ENCODE measurements at places on chromosomes 7 and 10.
A peak's percentile ranks its signal among the peaks of the same experiment; 100 is the strongest.

DNA sequence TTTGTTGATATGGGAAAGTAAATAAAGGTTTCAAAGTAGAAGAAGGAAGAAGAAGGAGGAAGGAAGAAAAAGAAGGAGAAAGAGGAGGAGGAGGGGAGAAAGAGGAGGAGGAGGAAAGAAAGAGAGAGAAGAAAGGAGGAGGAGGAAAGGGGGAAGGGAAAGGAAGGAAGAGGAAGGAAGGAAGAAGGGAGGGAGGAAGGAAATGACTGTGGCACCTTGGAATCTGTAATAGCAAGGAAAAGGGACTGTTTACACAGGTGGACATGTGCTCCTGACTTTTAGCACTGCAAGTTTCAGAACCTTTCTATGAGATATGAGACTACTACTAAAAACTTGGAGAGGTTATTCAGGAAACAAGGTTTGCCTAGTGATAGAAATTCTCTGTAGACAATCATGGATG is 153.2 kb downstream of the BTAF1 start:
- ATAC-seq = no peak

DNA sequence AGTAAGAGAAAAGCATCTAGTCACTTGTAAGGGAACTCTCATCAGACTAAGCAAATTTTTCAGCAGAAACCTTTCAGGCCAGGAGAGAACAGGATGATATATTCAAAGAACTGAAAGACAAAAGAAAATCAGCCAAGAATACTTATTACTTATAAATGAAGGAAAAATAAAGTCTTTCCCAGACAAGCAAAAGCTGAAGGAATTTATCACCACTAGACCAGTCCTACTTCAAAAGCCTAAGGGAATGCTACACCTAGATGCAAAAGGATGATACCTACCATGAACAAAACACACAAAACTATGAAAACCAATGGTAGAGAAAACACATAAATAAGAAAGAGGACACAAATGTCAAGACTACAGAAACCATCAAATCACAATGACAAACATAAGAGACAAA is 126.6 kb upstream of the ABCB5 start:
- ATAC-seq = no peak

- peak; percentile 62 for ATAC-seq
Measured at GRCh38 chr10:21732067-21732772, 198.2 kb downstream of the MLLT10 start.

DNA sequence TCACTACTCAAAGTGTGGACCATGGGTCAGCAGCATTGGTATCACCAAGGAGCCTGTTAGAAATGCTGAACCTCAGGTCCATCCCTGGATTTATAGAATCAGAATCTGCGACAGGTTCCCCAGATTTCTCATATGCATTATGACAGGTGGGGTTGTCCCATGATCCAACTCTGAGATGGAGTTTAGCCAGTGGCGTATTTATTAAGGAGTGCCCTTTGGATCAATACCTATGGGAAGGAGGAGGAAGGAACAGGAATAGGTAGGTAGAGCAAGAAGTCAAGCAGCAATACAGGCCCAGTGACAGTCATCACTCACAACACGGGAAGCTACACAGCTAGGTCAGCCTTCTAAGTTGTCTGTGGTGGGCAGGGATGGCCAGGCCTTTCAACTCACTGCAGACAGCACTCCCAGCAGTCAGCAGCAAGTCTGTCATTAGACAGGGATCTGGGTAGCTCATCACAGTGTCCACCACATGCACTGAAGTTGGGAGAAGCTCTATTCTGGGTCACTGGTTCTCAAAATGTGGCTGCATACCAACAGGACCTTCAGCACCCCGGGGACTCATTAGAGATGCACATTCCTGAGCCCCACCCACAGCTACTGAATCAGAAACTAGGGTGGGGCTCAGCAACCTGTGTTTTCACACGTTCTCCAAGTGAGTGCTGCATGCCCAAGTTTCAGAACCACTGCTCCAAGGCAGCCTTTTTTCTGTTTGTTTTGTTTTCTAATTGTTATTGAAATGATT is 532.3 kb upstream of the GALNT17 start:
- ATAC-seq = no peak

DNA sequence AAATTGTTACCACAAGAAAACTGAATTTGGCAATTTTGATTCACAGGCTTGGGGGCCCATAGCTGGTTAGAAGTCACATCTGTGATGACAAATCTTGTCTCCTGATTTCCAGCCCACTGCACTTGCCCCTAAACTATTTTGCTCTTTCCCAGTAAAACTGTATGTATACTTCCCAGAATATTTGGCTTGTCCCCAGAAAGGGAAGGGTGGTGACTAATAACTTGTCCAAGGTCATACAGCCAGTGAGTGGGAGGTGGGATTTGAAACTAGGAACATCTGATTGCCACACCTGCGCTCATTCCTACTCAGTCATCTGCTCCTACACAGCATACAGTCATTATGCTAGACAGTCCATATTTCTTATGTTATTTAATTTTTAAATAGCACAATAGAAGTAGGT is 304.5 kb downstream of the SDHAF3 start:
- ATAC-seq = no peak

DNA sequence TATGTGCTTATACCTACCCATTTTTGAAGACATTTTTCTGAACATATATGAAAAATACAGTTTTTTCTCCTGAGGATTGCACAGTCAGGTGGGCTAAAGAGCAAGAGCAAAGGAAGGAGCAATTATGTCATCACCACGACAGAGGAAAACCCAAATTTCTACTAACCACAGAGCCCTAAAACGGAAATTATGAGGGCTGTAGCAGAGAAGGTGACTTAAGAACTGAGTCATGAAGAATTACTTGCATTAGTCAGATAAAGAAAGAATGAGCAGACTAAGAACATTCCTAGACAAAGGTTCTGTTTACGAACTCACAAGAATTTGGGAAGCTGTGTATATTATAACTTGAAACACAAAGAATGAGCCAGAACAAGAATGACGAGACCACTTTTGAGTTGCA is 974.4 kb downstream of the NXPH1 start:
- no peak for ATAC-seq

DNA sequence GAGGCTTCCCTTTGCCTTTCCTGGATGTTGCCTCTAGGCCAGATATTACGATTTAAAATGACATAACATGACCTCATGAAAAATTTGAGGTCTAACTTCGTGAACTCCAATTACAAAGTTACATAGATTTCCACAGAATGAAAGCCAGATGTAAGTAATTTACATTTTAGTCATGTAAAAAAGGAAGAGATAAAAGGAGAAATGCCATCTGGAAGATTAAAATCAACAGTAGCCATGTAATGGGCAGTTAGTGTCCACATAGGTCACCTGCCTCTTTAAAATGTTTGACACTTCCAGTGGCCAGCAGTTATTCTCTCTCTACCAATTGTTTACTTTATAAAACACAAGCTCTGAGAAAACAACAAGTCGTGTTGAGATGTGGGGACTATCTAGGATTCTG is 4.1 kb upstream of the VSTM2A start:
- no peak for ATAC-seq

- no peak for ATAC-seq
Measured at GRCh38 chr7:98619450-98620321, 2.6 kb downstream of the NPTX2 start.

GRCh38 chr7:30927040-30927439 is 15.4 kb downstream of the AQP1 start:
- no peak for ATAC-seq

- ATAC-seq = no peak
Measured at GRCh38 chr7:84196084-84196503, 1.5 kb upstream of the SEMA3A start.

DNA sequence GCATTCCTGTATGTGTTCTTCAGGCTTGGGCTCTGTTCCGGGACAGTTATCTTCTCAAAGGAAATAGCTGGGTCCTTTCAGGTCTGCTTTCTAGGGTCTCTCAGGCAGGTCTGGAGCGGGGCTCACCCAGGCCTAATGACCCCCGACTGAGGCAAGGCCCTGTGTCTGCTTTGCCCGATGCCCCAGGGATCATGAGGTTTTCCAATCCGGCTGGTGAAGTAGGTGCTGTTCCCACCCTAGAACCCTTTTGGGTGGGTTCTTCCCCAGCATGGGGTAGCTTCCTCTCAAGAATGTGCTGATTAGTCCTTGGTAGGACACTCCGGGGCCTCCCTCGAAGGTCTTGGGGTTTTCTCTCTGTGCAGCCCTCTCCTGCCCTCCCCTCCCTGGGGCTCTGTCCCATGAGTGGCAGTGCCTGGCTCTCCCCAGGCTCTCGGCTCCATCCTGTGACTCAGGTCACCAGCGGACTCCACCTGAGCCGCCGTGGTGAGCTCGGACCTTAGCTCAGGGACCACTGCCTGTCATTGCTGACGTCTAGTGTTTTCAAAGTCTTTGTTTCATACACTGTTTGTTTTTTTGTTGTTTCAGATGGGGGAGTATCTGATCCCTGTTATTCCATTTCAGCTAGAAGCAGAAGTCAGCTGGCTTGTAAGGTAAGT is 71.0 kb upstream of the NKX6-2 start:
- ATAC-seq = no peak

DNA sequence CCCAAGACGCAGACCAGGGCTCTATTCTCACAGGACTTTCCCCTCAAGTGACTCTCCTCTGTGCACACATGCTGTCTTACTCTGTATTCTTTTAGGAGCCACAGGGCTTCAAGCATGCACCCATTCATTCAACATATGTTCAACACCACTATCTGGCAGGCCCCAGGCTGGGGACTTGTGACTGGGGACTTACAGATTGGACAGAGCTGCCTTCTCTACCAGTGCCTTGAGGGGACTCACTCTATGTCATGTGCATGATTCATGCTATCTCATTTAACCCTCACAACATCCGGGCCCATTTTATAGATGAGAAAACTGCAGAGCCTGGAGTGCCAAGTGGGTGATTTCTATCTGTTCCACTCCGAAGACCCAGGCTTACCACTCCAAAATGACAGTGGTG is 34.3 kb downstream of the MYL10 start:
- no peak for ATAC-seq

- no peak for ATAC-seq
Measured at GRCh38 chr10:107686095-107686494, 521.6 kb upstream of the SORCS1 start.

- no peak for ATAC-seq
Measured at GRCh38 chr10:66788178-66788987, 137.5 kb upstream of the LRRTM3 start.

- no peak for ATAC-seq
Measured at GRCh38 chr10:69375307-69376151, 41.2 kb downstream of the TACR2 start.

DNA sequence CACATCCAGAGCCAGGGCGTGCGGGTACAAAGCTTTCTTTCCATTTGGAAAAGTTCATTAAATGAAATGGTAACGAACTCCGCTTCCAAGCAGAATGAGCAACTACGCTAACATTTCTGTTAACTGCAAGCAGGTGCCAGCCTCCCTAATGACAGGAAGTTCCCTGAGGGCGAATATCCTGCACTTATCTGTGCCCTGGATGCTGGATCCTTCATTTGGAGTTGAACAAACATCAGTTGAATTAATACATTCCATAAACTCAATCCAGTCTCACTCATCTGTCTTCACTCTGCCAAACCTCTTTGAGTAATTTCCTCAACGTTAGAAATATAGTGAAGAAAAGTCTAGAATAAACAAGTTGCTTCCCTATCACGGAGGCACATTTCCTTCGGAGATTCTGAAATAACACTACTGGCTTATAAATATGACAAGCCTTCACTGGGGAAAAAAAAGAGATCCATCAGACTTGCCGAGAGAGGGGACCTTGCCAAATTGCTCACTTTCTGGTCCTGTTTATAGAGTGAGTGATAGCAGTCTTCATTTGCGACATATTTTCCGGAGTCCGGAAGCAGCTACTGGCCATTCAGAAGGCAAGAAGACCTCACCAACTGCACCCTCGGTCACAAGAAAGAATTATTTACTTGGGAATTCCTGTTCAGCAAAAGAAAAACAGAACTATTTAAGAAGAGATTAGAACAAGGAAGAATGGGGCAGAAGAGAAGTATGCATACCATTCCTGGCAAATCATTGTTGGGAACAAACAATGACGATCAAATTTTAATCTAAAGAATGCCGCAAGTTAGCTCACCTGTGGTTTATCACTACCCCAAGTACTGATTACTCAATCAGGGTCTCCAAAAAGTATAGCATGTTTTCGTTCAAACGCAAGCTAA is 196.4 kb downstream of the FAM107B start:
- no peak for ATAC-seq

- no peak for ATAC-seq
Measured at GRCh38 chr10:2839081-2839725, 228.1 kb upstream of the PFKP start.

- no peak for ATAC-seq
Measured at GRCh38 chr10:33315891-33316290, 18.6 kb downstream of the NRP1 start.
